Colonic mucosa (tissue), 4 donors: ENCODE measurements at places on chromosomes 4 and X. TPM values are rescaled to one million over a fixed set of nuclear protein-coding genes. Genes with fewer than 3 reads are reported as not detected.

The SH3BGRL gene
- 27.9 TPM for total RNA-seq

The CCDC120 gene
- total RNA-seq = 11.8 TPM

The ENPP6 gene
- 0.27 TPM for total RNA-seq

The OPRPN gene
- not detected for total RNA-seq

The PAK3 gene
- total RNA-seq = 0.66 TPM

The MFAP3L gene
- 2.4 TPM for total RNA-seq

The TLR6 gene
- 2.2 TPM for total RNA-seq

DNA sequence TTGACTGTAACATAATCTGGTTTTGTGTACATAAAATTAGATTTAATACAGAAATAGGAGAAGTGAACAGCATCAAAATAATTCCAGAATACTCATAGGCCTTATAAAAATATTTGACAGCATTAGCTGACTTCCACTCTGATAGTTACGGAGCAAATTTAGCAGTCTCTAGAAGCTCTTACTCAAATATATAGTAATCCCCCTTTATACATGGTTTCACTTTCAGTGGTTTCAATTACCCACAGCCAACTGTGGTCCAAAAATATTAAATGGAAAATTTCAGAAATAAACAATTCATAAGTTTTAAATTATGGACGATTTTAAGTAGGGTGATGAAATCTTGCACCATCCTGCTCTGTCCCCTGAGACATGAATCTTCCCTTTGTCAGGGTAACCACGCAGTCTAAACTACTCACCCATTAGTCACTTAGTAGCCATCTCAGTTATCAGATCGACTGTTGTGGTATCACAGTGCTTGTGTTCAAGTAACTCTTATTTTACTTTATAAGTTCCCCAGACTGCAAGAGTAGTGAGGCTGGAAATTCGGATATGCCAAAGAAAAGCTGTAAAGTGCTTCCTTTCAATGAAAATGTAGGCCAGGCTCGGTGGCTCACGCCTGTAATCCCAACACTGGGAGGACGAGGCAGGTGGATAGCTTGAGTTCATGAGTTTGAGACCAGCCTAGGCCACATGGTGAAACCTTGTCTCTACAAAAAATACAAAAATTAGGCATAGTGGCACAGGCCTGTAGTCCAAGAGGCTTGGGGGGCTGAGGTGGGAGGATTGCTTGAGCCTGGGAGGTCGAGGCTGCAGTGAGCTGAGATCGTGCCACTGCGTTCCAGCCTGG lies 17.2 kb upstream of the RTL9 start:
- H3K36me3 ChIP-seq = no peaks in the 10 kb centered on the region
- H3K4me1 ChIP-seq = no peaks in the 10 kb centered on the region
- H3K4me3 ChIP-seq = no peak overlapping the region
- no peak overlapping the region for H3K27ac ChIP-seq

DNA sequence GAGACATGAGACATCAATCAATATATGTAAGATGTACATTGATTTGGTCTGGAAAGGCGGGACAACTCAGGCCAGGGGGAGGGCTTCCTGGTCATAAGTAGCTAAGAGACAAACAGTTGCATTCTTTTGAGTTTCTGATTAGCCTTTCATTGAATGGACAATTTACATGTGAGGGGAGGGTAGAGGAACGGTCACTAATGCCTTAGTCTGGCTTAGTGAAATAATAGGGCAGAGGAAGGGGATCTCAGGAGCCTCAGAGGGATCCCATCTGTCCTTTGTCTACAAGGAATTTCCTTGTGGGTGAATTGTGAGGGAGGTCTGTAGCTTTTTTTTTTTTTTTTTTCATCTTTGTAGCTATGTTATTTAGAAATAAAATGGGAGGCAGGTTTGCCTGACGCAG lies 88.3 kb downstream of the GK start:
- no peaks in the 10 kb centered on the region for H3K36me3 ChIP-seq
- H3K4me3 ChIP-seq = no peak overlapping the region
- H3K4me1 ChIP-seq = no peaks in the 10 kb centered on the region
- H3K27ac ChIP-seq = no peak overlapping the region
- no peak for DNase-seq

DNA sequence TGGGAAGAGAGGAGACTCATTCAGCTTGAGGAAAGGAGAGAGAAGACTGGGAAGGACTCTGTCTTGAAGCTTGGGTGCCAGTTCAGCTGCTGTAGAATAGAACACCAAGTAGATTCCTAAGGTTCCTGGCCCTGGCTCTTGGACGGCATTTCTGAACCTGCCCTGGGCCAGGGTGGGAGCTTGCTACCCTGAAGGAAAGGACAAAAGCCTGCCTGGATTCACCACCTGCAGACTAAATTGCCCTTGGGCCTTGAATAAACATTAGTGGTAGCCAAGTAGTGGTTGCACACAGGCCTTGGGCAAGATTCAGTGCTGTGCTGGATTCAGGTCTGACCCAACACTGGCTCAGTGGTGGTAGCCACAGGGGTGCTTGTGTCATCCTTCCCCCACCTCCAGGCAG lies 588.4 kb upstream of the AMOT start:
- no peaks in the 10 kb centered on the region for H3K27me3 ChIP-seq
- no peak for DNase-seq
- no peaks in the 10 kb centered on the region for H3K36me3 ChIP-seq
- H3K4me1 ChIP-seq = no peaks in the 10 kb centered on the region

DNA sequence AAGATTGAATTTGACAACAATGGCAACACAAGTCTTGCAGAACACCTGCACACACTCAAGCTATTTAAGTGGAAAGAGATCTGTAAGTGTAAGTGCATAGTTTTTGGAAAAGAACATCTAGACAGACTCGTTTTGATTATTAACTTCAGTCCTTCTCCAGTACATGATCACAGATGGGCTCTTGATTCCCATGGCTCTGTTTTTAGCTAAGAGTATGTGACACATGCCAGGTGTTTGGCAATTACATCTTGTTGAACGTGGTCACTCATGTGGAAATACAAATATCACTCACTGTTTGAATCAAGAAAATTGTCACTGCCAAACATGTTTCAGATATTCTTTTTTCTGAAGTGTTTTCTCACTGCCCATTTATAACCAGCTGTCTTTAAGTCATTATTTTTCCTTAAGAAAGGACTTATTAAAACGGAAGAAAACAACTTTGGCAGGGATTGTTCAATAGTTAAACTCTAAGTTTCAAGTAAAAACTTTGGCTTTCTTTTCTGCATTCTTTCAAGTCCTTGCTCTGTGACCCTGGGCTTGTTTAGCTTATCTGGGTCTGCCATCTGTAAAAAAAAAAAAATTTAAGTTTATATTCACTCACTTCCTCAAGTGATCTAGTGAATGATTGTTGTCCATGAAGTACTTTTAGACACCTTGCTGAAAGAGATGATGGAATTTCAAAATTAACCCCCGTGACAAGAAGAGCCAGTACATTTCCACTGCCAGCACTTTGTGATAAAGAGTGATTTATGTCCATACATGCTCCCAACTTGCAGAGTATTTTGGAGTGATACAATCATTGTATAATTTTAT lies 125.4 kb downstream of the ATXN3L start:
- H3K36me3 ChIP-seq = no peaks in the 10 kb centered on the region
- H3K4me1 ChIP-seq = no peaks in the 10 kb centered on the region
- H3K27me3 ChIP-seq = no peaks in the 10 kb centered on the region
- H3K4me3 ChIP-seq = no peak overlapping the region
- no peak for DNase-seq
- H3K27ac ChIP-seq = no peak overlapping the region

- no peaks in the 10 kb centered on the region for H3K4me1 ChIP-seq
- H3K27ac ChIP-seq = no peak overlapping the region
- H3K27me3 ChIP-seq = no peaks in the 10 kb centered on the region
- no peak overlapping the region for H3K4me3 ChIP-seq
Observed at GRCh38 chrX:154824638-154825037, 9.8 kb downstream of the SMIM9 start.

GRCh38 chrX:7216981-7217587 lies 69.1 kb upstream of the PUDP start:
- DNase-seq = no peak
- no peak overlapping the region for H3K27ac ChIP-seq
- no peak overlapping the region for H3K4me3 ChIP-seq
- no peaks in the 10 kb centered on the region for H3K36me3 ChIP-seq
- H3K27me3 ChIP-seq = no peaks in the 10 kb centered on the region

DNA sequence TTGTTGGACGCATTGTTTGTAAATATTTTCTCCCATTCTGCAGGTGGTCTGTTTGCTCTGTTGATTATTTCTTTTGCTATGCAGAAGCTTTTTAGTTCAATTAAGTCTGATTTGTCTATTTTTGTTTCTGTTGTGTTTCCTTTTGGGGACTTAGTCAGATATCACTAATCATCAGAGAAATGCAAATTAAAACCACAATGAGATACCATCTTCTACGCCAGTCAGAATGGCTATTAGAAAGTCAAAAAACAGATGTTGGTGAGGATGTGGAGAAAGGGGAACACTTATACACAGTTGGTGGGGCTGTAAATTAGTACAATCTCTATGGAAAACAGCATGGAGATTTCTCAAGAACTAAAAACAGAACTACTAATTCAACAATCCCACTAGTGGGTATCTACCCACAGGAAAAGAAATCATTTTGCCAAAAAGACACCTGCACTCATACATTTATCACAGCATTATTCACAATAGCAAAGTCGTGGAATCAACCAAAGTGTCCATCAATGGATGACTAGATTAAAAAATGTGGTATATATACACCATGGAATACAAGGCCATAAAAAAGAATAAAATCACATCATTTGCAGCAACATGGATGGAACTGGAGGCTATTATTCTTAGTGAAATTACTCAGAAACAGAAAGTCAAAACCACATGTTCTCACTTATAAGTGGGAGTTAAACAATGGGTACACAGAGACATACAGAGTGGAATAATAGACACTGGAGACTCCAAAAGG lies 8.1 kb downstream of the COQ2 start:
- H3K27ac ChIP-seq = no peak overlapping the region
- no peaks in the 10 kb centered on the region for H3K36me3 ChIP-seq
- no peaks in the 10 kb centered on the region for H3K4me1 ChIP-seq

DNA sequence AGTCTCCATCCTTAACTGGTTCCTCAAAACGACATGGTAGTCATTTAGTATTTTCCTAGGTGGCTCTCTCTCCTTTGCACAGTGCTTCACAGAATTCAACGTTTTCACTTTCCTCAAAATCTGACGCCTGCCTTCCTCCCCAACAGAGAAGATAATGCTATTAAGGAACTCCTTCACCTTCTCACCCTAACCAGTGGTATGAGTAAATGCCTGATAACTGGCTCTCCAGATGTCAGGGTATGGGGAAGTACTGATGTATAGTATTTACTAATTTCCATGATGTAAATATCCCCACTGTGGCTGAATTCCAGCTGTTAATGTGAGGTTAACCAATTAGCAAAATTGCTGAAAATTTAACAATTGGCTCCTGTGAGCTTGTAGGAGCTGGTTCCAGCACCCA lies 28.8 kb upstream of the NSUN7 start:
- H3K27me3 ChIP-seq = no peaks in the 10 kb centered on the region
- no peak for DNase-seq
- peaks cover 8% of the 10 kb centered on the region for H3K4me1 ChIP-seq
- peak overlapping the region; percentile 77 for H3K27ac ChIP-seq
- H3K4me3 ChIP-seq = no peak overlapping the region
- no peaks in the 10 kb centered on the region for H3K36me3 ChIP-seq

- no peak for DNase-seq
- no peaks in the 10 kb centered on the region for H3K36me3 ChIP-seq
- H3K27me3 ChIP-seq = no peaks in the 10 kb centered on the region
Observed at GRCh38 chr4:27007507-27007906, 146.9 kb downstream of the STIM2 start.

DNA sequence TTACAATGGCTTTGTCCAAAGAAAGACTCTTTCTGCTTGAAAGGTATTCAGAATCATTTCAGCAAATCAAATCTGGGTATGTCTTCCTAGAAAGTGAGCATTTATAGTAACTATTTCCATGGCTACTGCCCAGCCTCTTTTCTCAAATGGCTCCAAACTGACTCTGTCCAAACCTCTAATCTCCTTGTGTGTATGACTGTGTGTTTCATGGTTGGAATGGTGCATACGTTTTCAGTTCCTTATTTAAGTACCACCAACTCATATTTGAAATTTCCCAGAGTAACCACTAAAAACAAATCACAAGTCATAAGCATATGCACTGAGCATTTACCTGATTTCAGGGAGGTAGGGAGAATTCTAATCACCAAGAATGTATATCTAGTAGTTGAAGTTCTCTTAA lies 106.0 kb downstream of the TMEM144 start:
- DNase-seq = no peak
- no peak overlapping the region for H3K4me3 ChIP-seq
- H3K36me3 ChIP-seq = no peaks in the 10 kb centered on the region
- no peaks in the 10 kb centered on the region for H3K27me3 ChIP-seq
- no peak overlapping the region for H3K27ac ChIP-seq

GRCh38 chr4:25484243-25484721 lies 107.2 kb downstream of the ANAPC4 start:
- no peaks in the 10 kb centered on the region for H3K27me3 ChIP-seq
- DNase-seq = no peak
- no peak overlapping the region for H3K27ac ChIP-seq
- no peaks in the 10 kb centered on the region for H3K36me3 ChIP-seq
- no peak overlapping the region for H3K4me3 ChIP-seq

DNA sequence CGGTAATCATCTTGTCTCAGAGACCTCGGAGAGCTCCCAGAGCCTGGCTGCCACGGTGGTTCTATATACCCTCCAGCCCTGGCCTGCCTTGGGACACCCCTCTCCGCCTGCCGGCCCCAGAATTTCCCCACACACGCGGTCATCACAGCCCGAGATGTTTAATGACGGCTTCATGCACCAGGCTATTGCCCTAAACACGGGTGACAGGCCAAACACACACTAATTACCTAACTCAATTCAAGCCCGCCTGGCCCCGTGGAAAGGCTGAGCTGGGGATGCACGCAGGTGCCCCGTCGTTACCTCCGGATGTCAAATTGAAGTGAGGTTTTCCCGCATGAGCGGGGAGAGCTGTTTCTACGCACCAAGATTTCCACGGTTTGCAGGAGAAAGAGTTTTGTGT lies 72.9 kb upstream of the PPP2R3B start:
- H3K27ac ChIP-seq = no peak overlapping the region
- no peaks in the 10 kb centered on the region for H3K36me3 ChIP-seq
- no peaks in the 10 kb centered on the region for H3K4me1 ChIP-seq
- no peak overlapping the region for H3K4me3 ChIP-seq
- H3K27me3 ChIP-seq = no peaks in the 10 kb centered on the region

- no peaks in the 10 kb centered on the region for H3K4me1 ChIP-seq
- peaks cover 35% of the 10 kb centered on the region for H3K27me3 ChIP-seq
- no peaks in the 10 kb centered on the region for H3K36me3 ChIP-seq
- DNase-seq = no peak
- no peak overlapping the region for H3K27ac ChIP-seq
- no peak overlapping the region for H3K4me3 ChIP-seq
Observed at GRCh38 chrX:153648358-153649177, 1.6 kb downstream of the DUSP9 start.

GRCh38 chr4:54004463-54004862 lies 59.9 kb downstream of the CHIC2 start:
- H3K4me3 ChIP-seq = no peak overlapping the region
- no peaks in the 10 kb centered on the region for H3K27me3 ChIP-seq
- no peaks in the 10 kb centered on the region for H3K4me1 ChIP-seq
- no peaks in the 10 kb centered on the region for H3K36me3 ChIP-seq
- no peak for DNase-seq

- H3K27me3 ChIP-seq = no peaks in the 10 kb centered on the region
- H3K4me1 ChIP-seq = no peaks in the 10 kb centered on the region
- H3K27ac ChIP-seq = no peak overlapping the region
Observed at GRCh38 chrX:46653482-46653881, 79.9 kb downstream of the CHST7 start.

GRCh38 chr4:79472693-79473438 lies 64.8 kb upstream of the GK2 start:
- H3K36me3 ChIP-seq = no peaks in the 10 kb centered on the region
- no peaks in the 10 kb centered on the region for H3K4me1 ChIP-seq
- DNase-seq = no peak
- no peaks in the 10 kb centered on the region for H3K27me3 ChIP-seq
- H3K27ac ChIP-seq = no peak overlapping the region
